ENCODE measurements at places on chromosomes 13 and 19.

- no peak for DNase-seq
Observed at GRCh38 chr13:36912973-36913372, 7.1 kb downstream of the SMAD9 start.

DNA sequence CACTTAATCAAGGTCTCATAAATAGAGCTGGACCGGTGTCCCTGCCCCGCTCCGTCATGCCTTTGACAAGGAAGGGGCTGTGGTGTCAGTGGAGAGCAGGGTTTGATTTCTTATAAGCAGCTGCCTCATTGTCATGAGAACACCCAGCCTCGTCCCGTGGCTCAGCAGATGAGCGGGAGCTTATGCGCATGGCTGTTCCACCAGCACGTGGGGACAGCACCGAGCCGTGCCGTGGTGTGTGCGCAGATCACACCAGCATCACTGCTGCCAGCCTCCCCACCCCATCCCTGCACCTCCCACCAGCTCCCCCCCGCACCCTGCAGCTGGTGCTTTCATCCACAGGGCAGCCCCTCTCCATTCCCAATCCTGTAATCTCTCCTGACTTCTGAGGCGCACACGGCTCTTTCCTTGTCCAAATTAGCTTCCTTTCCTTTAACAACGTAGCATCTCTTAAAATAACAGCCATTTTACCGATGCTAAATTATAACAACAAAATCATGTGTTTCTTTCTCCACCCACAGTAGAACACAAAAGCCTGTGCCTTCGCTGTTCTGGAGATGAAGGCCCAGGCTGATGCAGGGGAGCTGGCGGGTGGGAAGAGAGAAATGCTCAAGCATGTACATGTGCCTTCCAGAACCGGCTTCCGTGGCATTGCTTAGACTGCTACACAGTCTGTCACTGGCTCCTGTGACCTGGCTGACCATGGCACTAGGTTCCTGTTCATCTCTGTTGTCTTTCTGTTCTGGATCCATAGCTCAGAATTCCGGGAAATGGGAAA lies 96.8 kb downstream of the RAB20 start:
- DNase-seq = no peak

DNA sequence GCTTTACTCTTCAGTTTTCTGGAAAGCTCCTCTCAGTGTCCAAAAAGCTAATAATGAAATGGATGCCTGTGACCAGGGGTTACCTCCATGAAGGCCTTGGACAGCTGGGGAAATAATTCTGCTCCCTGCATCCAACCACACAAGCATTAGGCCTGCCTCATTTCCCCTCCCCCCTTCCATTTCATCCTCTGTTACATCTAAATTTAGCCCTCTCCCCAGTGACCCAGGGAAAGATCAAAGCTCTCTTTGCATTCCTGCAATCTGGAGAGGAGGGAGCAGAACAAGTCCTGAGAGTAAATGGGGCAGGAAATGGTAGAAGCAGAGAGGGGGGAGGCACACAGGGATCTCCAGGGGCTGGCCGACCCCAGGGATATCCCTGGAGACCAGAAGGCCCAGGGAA lies 452.7 kb downstream of the TSHZ3 start:
- DNase-seq = no peak

DNA sequence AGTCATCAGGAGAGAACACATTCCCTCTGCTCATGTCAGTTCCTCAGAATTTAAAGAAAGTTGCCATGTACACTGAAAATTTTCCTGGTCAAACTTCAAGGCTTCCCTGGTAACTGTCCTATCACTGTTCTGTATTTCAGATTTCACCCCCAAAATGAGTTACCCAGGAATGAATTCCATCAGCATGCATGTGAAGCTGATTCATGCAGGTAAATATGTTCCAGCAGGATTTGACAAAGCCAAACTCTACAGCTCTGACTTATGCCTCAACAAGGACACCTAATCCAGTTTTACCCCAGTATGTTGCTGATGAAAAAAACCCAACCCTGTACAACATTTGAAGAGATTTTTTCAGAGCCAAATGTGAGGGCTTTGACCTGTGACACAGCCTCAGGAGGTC lies 21.5 kb downstream of the LIG4 start:
- DNase-seq = no peak

DNA sequence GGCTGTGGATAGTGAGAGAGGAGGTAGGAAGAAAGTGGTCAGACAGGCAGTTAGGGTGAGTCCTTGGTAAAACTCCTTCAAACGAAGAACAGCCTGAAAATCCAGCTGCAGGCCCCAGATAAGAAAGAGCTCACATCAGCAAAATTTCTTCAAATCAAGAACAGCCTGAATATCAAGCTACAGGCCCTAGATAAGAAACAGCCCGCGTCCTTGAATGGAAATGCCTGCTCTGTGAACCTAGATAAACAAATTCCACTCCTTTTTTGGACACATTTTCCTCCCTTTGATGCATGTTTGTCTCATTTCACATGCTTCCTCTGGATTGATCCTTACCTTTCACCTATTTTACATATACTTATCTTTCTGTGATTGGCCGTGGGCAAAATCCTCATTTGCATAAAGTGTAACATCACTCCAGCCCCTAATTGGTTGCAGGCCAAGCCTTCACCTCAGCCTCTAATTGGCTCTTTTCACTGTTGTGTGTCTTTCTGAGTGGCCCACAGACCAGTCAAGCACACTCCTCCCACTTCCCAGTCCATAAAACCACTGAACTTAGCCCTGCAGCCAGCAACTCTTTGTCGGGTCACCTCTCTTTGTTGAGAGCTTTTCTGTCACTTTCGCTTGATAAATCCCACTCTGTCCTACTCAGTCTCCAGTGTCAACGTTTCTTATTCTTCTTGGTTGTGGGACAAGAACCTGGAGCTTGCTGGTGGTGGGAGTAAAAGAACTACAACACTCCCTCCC lies 6.0 kb upstream of the SULT2A1 start:
- DNase-seq = no peak

- no peak for DNase-seq
Observed at GRCh38 chr19:52039169-52039568, 9.5 kb downstream of the ZNF432 start.

GRCh38 chr13:99058527-99059495 lies 80.9 kb upstream of the DOCK9 start:
- DNase-seq = no peak

GRCh38 chr19:55303477-55303876 lies 19.7 kb downstream of the BRSK1 start:
- no peak for DNase-seq

GRCh38 chr19:38209671-38210457 lies 14.2 kb downstream of the DPF1 start:
- DNase-seq = no peak

GRCh38 chr13:23777575-23777870 lies 111.7 kb downstream of the MIPEP start:
- DNase-seq = no peak

DNA sequence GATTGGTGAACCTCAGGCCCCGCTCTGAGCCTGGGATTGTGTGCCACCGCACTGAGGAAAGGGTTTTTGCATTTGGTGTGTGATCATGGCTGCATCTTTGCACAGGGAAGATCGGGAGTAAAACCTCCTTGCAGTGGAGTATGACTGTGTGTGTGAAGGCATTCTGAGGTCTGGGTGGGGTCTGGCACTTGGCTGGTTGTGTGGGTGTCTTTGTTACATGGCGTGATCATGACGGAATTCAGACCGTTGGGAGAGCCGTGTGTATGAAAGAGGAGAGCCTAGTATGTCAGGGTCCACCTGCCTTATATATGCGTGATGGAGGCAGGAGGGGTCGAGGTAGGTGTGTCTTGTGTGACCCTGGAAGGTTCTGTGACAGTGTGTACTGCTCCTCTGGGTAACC lies 740 bp upstream of the BEST2 start:
- no peak for DNase-seq

DNA sequence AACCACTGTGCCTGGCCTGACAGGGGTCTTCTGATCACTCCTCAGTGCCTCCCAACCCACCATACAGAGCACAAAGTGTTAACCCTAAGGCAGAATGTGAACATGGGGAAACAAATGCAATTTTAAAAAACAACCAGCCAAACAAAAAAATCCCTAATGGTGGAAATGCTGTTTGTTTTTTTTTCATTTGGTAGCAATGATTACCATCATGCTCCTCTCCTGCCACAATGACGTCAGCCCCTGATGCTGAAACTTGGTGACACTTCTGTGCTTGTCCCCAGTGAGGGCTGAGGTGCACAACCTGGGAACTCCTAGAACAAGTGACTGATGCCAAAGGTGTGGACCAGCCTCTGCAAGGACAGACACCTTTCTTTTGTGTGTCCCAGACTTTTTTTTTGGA lies 4.0 kb upstream of the TSPAN16 start:
- no peak for DNase-seq

DNA sequence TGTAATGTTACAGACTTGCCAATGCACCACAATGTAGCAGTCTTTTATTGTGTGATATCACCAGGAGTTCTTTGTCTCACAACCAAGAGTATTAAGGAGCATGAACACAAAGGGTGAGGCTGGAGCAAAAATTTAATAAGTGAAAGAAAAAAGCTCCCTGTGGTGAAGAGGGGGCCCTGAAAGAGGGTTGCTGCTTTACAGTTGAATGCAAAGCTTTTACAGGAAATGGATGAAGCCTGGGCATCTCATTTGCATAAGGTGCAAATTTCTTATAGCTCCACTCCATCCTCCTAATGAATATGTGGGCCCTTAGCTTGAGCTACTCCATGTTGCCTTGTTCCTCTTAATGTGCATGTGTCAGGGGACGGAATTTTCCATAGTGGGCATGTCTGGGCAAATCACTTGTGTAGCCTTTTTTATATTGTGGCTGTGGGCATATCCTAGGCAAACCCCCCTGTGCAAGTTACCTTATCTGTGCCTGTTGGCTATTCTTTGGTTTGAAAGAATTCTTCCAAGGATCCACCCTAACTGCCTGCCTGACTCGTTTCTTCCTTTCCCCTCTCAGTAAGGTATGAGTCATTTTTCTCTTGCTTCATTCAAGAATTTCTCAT lies 45.3 kb upstream of the TRPC4 start:
- DNase-seq = no peak

GRCh38 chr13:90746230-90746629 lies 601.3 kb upstream of the MIR17HG start:
- DNase-seq = no peak

DNA sequence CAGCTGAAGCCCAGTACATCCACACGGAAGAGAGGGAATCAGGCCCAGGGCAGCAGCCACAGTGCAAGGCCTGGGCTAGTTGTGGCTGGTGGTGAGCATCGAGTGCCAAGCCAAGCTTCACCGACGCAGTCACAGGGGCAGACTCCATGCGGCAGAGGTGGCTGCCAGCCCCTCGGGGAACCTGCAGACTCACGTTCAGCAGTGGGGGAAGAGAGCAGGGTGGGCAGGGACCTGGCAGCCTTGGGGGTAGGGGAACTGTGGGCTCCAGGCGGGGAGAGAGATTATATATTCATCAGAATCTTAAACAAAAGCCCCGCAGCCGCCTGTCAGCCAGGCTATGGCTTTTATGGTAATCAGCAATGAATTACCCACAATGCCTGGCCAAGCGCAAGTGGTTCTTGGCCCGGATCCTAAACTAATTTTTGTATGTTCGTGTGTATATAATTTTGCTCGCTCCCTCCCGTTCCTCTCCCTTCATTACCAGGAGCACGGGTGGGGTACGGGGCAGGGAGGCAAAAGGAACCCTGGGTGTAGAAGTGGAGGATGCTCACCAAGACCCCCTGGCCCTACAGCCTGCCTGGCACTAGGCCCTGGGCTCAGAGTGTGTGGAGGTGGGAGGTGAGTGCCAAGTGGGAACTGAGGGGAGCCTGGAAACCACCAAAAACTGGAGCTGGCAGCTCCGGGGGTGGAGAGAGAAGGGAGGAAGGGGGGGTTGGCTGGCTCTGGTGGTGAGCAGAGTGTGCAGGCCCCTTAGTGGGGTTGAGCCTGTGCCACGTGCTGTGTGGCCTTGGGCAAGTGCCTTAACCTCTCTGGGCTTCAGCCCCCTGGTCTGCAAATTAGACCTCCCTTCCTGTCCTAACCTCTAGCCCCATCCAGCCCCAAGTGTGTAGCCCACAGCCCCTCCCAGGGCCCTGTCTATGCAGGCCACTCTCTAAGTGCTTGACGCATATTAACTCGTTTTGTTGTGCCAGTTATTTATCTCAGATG lies 31.9 kb downstream of the PTPRS start:
- no peak for DNase-seq

Measured in H54 (cell line).